ENCODE measurements at places on chromosomes 7 and 10. TPM values are rescaled to one million over a fixed set of nuclear protein-coding genes. Genes with fewer than 3 reads are reported as not detected.

C1QL3 gene
- total RNA-seq: not detected

GDF10 gene
- total RNA-seq: 0.75 TPM

- no peak for DNase-seq
Measured at GRCh38 chr10:60035984-60036383, 129.6 kb upstream of the CCDC6 start.

GRCh38 chr10:94411304-94411703 is 9.0 kb downstream of the TBC1D12 start:
- DNase-seq: no peak

DNA sequence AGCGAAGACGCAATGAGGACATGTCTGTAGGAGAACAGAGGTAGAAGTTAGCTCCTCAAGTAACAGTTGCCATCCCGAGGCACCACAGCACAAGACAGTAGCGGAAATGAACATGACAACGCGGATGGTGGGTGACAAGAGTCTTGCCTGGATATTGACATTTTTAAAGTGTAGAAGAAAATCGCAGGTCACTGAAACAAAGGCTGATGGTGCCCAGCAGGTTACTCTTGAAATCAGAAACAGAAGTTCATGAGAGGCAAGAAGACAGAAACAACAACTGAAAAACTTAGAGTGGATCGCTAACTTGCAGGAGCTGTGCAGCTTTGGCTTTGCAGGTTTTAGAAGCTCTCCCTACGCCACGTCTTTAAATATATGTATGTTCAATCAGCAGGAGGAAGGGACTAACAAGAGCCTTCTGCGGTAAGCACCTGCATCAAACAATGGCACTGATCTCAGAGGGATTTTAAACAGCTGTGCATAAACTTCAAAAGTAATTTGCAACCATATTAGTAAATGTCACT is 1.8 kb downstream of the PRKCQ start:
- DNase-seq: no peak

- no peak for DNase-seq
Measured at GRCh38 chr10:17409170-17409733, 45.1 kb downstream of the ST8SIA6 start.

DNA sequence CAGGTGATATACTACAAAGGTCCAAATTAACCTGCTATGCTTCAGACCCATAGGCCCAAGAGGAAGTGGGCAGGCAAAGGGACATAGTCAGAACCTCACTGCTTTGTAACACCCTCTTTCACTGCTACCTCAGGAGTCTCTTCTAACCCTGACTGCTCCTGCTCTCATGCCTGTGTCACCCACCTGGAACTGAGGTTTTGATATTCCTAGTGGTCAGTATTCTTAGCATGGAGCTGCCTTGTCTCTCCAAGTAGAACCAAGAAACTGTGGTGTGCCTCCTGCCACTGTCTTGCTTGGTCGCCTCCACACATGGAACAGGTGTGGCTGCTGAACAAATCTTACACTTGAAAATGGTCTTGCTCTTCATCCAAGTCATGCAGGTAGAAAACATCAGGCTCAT is 677.5 kb downstream of the XPNPEP1 start:
- no peak for DNase-seq

GRCh38 chr7:38476764-38477163 is 154.4 kb downstream of the AMPH start:
- DNase-seq: no peak

DNA sequence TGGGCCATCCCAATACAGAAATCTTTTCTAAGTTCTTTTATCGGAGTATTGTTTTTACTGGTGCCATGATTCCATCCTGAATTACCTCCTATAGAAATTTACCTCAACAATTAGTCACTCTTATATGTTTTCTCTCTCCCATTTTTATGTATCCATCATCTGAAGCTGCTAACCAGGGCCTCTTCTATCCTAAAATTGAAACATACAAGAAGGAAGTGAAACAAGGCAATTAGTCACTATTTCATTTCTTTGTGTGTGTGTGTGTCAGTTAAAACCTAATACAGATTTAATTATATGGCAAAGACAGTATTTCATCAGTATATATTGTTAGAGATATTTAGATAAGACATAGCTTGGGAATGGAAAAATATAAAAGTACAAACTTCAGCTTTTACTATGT is 148.4 kb upstream of the AHR start:
- no peak for DNase-seq
